ENCODE measurements at places on chromosomes 4 and X. TPM values are rescaled to one million over a fixed set of nuclear protein-coding genes. Genes with fewer than 3 reads are reported as not detected.

The GSX2 gene
- not detected for total RNA-seq

The TLR8 gene
- 0.27 TPM for total RNA-seq

The AMER1 gene
- 5.1 TPM for total RNA-seq

The ZNF518B gene
- 21.8 TPM for total RNA-seq

The GABRB1 gene
- not detected for total RNA-seq

The FAM47A gene
- not detected for total RNA-seq

The FBXO8 gene
- total RNA-seq, result 10.5 TPM

The SCRG1 gene
- not detected for total RNA-seq

The CACNA1F gene
- 1.3 TPM for total RNA-seq

The OGT gene
- total RNA-seq, result 295 TPM

The NAA11 gene
- under 0.01 TPM for total RNA-seq

The ALB gene
- not detected for total RNA-seq

The GUCY1A1 gene
- 84.0 TPM for total RNA-seq

The SPATA18 gene
- total RNA-seq, result under 0.01 TPM

The MGARP gene
- not detected for total RNA-seq

The PABPC1L2B gene
- not detected for total RNA-seq

The MAGEC3 gene
- total RNA-seq, result under 0.01 TPM

The NRK gene
- not detected for total RNA-seq

The PLAC1 gene
- 0.27 TPM for total RNA-seq

The TEX13D gene
- total RNA-seq, result not detected

The MGAT4D gene
- under 0.01 TPM for total RNA-seq

The IRF2 gene
- 24.5 TPM for total RNA-seq

Data from hematopoietic multipotent progenitor cell (in vitro differentiated cells).